NCI-H146 (cell line): ENCODE measurements at places on chromosomes 4 and X.

DNA sequence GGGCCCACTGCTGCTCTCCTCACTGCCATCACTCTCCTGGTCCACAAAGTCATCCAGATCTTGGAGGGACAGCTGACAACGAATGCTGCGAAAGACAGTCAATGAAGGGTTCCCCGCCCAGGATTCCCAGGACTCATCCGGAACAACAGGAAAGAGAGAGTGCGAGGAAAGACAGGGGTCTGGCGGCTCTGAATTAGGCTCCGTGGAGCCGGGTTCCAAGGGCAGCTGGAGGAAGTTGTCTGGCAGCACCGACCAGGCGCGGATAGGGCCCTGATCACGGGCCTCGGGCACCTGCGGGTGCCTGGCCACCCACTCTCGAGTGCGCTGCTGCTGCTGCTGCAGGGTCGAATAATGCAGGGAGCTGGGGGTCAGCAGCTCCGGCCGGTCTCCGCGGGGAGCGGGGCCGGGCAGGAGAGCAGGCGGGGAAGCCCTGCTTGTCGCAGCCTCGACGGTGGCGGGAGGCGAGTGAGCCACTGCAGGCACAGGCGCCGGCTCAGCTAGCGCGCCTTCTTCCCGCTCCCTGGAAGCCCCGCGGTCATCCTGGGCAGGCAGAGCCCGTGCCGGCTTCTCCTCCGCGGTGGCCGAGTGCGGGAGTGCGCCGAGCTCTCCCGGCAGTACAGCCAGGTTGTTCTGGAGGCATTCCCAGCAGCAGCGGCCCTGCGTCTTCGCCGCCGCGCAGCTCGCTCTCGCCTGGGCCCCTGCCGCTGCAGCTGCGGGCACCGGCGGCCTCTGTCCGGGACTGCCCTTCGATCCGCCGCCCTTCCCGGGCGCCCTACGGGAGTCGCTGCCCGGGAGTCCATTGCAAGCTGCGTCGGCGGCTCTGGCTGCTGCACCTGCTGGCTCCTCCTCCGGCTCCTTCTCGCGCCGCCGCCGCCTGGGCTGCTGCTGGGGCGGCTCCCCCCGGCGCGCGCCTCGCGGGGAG, 1.1 kb downstream of the SOWAHB start:
- DNase-seq, result peak; percentile 84

DNA sequence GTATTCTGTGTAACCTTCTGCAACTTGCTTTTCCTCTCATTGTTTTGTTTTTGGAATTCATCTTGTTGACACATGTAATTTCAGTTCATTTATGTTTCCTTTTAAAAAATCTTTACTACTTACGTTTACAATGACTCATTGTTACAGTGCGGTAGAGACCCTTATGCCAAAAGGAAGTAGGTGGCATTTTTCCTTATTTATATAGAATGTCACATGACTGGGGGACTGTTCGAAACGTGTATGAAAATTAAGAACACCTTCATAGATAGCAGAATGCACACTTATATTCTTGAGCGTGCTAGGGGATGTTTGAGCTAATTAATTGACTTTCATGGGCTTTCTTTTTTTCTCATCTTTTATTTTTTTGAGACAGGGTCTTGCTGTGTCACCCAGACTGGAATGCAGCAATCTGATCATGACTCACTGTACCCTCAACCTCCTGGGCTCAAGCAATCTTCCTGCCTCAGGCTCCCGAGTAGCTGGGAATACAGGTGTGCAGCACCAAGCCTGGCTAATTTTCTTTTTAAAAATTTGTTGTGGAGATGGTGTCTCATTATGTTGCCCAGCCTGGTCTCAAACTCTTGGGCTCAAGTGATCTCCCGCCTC, 7.3 kb downstream of the REPS2 start:
- no peak for DNase-seq

DNA sequence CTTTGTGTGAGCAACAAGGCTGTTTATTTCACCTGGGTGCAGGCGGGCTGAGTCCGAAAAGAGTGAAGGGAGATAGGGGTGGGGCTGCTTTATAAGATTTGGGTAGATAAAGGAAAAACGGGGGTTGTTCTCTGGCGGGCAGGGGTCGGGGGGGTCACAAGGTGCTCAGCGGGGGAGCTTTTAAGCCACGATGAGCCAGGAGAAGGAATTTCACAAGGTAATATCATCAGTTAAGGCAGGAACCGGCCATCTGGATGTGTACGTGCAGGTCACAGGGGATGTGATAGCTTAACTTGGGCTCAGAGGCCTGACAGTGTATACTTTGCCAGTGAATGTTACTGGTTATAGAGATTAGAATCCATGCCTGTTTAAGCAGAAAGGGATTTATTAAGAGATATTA, 19.7 kb upstream of the SPCS3 start:
- DNase-seq, result no peak

- no peak for DNase-seq
Measured at GRCh38 chr4:92651536-92651935, 347.8 kb downstream of the GRID2 start.

- no peak for DNase-seq
Measured at GRCh38 chr4:135741583-135741982, 1540.0 kb upstream of the PABPC4L start.

DNA sequence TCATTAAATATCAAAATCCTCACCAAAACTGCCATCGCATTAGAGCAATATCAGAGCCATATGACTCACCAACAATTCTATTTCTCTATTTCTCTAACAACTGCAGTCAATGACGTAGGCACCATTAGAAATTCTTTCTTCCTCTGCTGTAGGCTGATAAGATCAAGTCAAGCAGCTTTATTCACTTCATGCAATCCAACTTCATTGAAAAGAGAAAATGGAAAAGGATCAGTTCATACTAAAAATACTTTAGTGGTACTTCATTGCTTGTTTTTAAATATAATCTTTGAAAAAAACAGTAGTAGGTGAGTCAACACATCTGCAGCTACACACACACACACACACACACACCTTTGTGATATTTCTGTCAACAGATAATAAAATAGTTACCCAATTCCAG, 345.3 kb upstream of the TENM3 start:
- DNase-seq, result no peak

- no peak for DNase-seq
Measured at GRCh38 chr4:128256539-128256938, 31.1 kb downstream of the PGRMC2 start.

- no peak for DNase-seq
Measured at GRCh38 chr4:71907782-71908181, 123.9 kb upstream of the GC start.

GRCh38 chr4:165158762-165159161, 46.1 kb upstream of the TMEM192 start:
- DNase-seq, result no peak

- DNase-seq, result peak; percentile 70
Measured at GRCh38 chr4:183445097-183445428, 627 bp downstream of the CDKN2AIP start.

DNA sequence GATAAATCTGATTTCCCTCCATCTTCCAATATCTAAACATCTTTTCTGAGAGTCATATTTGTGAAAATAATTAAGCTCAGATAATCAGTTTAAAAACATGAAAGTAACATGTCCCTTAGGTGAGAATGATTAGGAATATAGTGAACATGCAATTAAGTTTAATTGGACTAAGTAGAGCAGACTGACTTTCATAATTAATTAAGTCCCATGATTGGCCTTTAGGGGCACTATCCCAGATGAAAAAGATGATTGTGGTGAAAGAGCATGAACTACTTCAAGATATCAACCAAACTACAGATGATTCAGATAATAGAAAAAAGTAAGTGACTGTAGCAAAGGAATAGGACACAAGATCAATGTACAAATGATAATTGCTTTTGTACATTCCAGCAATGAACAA, 758.8 kb downstream of the STIM2 start:
- no peak for DNase-seq

GRCh38 chr4:18734405-18734804, 712.9 kb upstream of the LCORL start:
- DNase-seq, result peak; percentile 2

GRCh38 chrX:137566746-137567679, 1.1 kb downstream of the ZIC3 start:
- peak; percentile 63 for DNase-seq

GRCh38 chrX:155070663-155070974, 317 bp downstream of the CMC4 start:
- no peak for DNase-seq

GRCh38 chr4:106762666-106763443, 273.3 kb downstream of the DKK2 start:
- no peak for DNase-seq

DNA sequence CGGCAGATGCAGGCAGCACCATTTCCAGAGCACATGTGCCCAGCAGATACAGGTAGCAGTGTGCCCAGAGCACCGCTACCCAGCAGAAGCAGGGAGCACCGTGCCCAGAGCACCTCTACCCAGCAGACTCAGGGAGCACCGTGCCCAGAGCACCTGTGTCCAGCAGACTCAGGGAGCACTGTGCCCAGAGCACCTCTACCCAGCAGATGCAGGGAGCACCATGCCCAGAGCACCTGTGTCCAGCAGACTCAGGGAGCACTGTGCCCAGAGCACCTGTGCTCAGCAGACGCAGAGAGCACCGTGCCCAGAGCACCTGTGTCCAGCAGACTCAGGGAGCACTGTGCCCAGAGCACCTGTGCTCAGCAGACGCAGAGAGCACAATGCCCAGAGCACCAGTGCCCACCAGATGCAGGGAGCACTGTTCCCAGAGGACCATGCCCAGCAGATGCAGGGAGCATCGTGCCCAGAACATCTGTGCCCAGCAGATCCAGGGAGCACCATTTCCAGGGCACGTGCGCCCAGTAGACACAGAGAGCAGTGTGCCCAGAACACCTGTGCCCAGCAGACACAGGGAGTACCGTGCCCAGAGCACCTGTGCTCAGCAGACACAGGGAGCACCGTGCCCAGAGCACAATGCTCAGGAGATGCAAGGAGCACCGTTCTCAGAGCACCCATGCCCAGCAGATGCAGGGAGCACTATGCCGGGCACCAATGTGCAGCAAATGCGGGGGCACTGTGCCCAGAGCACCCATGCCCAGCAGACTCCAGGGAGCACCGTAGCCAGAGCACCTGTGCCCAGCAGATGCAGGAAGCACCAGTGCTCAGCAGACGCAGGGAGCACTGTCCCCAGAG, 236.4 kb downstream of the DHRSX start:
- no peak for DNase-seq
